ENCODE measurements at places on chromosomes 3 and 15. TPM values are rescaled to one million over a fixed set of nuclear protein-coding genes. Genes with fewer than 3 reads are reported as not detected.

Gene NLGN1
- total RNA-seq, result 8.8 TPM

Gene ZDHHC3
- 58.2 TPM for total RNA-seq

Gene VPS18
- 39.5 TPM for total RNA-seq

Gene TICRR
- 19.2 TPM for total RNA-seq

Gene LRRC28
- total RNA-seq, result 26.8 TPM

Gene MOBP
- 1.0 TPM for total RNA-seq

Gene TEX9
- 7.2 TPM for total RNA-seq

Gene ADPGK
- total RNA-seq, result 45.5 TPM

Gene WDR49
- 0.35 TPM for total RNA-seq

Gene SLC12A8
- 9.3 TPM for total RNA-seq

Gene HDC
- not detected for total RNA-seq

DNA sequence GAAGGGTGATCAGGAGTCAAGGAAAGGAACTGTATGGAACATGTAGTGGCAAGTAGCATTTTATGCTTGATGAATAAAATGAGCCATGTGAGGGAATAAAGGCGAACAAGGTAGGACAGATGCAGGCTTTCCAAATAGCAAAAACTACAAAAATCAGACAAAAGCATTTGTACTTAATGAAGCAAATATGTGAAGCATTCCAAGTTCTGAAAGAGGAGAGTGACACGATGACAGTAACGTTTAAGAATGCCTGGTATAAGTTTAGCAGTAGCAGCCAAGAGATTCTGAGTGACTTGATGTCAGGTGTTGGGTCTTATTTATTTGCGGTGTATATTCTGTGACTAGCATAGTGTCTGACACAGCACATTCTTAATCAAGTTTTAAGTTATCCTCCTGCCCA is 408.2 kb upstream of the RASGRP1 start:
- no peak for DNase-seq

DNA sequence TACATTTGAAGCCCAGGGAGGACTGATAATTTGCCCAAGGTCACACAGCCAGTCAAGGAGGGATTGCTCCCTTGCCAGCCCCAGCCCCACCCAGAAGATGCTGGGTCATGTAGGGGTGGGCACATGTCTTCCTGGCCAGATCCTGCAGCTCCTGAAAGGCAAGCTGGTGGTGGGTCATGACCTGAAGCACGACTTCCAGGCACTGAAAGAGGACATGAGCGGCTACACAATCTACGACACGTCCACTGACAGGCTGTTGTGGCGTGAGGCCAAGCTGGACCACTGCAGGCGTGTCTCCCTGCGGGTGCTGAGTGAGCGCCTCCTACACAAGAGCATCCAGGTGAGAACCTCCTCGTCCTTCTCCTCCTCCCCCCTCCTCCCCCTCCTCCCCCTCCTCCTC is 13.2 kb downstream of the ISG20 start:
- DNase-seq, result peak; percentile 51

DNA sequence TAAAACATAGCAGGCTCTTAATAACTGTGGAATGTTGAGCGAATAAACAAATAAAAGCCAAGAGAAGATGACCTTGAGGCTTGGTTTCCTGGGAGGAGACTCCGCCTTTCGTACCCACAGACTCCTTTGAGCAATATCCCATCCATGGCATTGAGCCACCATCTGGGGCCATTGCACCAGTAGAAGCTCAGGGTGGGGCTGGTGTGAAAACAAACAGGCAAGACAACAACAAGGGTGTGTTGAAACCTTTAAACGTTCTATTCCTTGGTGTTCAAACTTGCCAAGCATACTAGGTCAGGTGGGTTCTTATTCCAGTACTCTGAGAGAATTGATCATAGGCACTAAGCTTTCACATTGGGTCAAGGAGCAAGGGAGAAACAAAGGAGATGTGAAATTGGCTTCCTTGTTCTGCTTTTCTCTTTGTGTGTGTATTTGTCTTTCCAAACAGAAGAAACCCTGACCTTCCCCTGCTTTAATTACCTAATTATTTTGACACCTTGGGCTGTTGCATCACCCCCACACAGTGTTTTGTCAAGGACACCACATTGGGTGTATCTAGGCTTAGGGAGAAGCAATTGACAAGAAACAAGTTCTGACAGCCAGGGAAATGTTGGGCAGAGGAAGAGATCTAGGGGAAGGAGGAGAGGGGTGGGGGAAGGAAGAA is 105.1 kb upstream of the BCL6 start:
- no peak for DNase-seq

GRCh38 chr3:174710612-174711011 is 148.5 kb upstream of the NAALADL2 start:
- DNase-seq, result no peak

GRCh38 chr3:9886328-9886727 is 4.1 kb upstream of the JAGN1 start:
- DNase-seq, result no peak

DNA sequence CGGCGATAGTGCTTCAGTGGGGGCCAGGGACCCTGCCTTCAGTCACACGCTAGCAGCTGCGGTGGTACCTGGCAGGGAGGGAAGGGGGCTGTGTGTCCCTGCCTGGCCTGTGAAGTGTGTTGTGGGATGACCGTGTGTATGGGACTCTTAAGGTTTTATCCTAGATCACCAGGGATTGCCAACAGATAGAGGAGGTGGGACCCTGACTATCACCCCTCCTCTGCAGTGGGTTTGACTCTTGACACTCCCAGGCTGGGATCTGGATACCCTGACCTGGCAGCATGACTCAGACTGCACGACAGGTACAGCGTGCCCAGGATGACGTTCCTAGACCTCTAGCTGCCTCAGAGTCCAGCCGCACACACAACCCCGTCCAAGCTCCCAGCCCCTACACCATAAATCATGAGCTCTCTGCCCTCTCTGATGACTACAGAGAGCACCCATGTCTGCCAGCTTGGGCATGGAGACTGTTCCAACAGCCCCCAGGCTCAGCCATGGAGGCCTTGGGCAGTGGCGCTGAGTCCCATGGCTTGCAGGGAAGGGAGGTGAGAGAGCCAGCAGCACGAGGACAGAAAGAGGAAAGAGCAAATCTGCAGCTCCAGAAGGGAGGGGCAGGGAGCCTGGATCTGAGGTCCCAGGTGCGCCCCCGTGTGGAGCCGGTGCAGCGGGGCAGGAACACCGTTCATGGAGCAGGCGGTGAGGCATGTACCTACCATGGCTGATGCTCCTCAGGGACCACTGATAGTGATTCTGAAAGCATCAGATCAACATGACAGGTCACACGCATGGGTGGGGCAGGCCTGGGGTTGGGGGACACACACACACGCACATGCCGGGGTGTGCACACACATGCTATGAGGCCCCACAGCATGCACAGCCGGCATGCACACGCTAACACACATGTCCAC is 71.0 kb downstream of the ADAMTS7 start:
- peak; percentile 81 for DNase-seq

DNA sequence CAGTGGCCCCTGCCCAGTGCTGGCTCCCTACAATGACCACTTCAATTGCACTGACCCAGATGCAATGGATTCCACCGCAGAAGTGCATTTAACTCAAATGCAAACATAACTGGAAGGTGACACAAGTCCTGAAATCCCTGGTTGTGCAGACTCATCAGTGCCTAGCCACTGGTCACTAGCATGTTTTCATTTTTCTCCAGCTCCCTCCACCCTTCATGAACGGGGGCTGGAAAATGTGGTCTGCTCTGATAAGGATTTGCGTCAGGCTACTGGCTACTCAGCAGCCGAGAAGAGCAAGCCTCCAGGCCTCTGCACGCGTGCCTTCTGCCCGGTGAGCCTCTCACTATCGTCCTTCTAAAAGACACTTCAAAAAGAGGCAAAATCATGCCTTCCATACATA is 27.4 kb upstream of the FURIN start:
- no peak for DNase-seq

DNA sequence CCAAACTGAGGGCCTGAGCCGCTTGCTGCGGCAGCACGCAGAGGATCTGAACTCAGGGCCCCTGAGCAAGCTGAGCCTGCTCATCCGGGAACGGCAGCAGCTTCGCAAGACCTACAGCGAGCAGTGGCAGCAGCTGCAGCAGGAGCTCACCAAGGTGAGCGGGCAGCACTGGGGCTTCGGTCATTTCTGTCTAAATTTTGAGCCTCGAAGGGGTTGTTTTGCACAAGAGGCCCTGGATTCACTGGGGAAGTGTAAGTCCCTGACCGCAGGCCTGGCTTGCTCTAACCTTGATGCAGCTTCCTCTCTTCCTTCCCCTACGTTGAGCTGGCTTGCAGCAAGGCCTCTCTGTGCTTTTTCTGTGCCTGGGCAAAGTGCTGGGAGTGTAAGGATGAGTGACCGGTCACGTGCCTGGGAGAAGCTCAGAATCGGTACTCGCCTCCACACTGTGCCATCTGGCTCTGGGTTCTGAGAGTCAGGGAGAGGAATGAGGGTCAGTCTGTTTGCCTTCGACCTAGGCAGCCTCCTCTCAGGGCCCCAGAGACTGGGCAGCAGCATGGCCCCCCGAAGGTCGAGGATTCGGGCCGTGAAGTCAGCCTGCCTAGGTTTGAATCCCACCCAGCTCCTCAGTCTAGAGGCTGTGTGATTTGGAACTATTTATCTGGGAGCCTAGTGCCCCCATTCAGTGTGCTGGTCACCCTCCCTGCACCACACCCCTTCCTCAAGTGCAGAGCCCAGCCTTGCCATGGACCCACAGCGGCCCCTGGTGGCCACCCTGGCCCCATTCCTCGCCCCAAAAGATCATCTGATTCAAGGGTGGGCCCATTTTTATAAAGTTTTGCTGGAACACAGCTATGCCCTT is 1.4 kb downstream of the FES start:
- DNase-seq, result peak; percentile 94

GRCh38 chr3:194283221-194284006 is 67.7 kb downstream of the CPN2 start:
- DNase-seq, result no peak

GRCh38 chr3:170275832-170276231 is 53.6 kb downstream of the PRKCI start:
- no peak for DNase-seq
